Germinal center (tissue), 1 donor: ENCODE measurements at places on chromosomes 7 and 10.

DNA sequence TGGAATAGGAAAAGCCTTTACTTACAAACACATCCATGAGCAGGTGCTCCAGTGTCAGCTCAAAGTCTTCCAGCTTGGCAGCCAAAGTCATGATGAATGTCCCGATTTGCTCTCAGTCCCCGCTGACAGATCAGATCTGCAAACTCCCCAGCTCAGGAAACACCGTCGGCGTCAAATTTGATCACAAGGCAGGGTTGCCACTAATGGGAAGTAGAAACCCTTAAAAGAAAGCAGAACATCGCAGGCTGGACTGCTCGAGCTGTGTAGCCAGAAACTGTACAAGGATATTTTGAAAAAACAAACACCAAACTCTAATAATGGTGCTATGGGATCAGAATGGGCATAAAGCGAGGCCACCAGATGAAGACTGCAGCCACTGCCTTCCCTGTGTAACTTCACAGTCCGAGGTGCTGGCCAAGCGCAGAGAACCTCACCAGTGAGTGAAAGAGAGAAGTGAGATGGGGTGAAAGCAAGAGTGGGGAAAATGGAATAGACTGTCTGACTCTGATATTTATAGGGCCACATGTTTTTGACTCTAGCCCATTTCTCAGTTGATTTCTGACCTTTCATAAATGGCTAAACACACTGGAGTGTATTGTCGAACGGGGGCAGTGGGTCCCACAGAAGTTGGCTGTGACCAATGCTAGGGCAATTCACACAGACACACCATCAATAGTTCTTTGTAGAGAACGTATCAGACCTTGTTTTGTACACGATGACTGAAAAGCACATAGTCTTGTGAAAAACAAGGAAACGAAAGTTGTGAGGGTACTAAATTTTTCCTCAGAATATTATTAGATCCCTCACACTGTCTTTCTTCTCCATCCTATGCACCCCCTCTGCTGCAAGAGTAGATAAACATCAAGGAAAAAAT, 306.2 kb downstream of the FRMD4A start:
- peak; percentile 23 for DNase-seq

DNA sequence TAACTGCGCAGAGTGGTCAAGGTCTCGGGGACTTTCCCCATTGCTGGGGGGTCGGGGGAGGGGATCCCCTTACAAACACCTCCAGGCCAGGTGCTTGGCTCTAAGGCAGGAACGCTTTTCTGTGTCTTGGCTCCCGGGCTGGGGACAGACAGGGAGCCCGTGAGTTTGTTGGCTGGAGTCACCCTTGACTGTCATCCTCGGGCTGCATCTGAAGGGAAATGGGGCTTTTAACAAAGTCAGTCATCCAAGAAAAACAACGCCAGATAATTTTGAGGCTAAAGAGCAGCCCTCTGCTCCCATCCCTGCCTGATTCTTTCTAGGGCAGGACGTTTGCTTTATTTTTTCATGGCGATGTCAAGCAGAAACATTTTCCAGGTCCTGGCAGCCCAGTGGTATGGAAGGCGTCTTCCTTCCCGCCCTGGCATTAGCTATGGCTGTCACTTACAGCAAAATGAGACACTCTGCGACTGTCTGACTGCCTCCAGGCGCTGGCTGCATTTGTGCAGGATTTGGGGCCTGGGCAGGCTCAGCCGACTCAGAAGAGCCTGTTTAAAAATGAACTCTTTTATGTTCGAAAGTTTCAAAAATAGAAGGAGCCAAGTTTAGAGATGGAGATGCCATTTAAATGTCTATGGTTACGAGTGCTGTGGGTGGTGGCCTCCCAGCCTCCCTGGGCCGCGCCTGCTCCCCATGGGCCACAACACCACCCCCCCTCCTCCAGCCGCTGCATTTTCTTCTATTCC, 54.7 kb upstream of the TNS3 start:
- DNase-seq = no peak

GRCh38 chr10:4006051-4006450, 221.0 kb upstream of the KLF6 start:
- no peak for DNase-seq

DNA sequence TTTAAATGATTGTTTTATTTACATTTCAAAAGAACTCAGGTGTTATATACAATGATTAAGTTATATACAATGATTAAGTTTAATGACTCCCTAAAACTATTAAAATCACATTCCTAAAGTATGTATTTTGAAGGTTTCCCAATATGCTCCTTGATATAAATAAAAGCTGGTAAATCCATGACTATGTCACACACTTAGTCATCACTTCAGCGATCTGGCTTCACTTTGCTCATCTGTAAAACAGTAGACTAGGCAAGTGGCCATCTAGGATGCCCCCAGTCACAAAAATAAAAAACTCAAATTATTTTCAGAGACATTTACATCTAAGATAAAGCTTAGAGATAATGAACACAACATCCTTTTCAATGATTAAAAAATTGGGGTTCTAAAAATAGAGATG, 10.8 kb downstream of the ICA1 start:
- no peak for DNase-seq

- no peak for DNase-seq
Observed at GRCh38 chr7:135517060-135517459, 7.2 kb upstream of the CNOT4 start.

DNA sequence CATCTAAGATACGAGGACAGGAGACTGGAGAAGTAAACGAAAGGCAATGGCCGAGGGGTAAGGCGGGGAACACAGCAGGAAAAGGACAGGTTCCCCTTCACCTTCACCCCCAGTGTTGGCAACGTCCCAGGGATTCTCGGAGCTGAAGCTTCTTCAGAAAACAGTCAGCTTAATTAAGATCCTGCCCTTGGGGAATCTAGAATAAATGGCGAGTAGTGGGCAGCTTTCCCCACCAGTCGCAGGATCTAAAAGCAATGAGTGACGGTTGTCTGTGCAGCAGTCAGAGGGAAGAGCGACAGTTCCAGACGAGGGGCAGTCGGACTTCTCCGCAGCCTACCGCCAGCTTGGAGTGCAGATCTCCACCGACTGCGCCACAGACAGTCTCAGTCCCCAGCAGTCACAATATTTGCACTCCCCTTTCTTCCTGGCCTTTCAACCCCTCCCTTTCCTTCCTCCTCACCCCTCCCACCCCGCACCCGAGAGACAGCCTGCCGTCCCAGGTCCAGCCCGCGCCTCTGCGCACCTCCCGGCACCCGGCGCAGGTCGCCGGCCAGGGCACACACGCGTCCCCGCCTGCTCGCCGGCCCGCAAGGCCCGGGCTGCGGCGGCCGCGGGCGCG, 10.9 kb upstream of the SP8 start:
- DNase-seq = no peak
